NCI-H1436 (cell line): ENCODE measurements at places on chromosomes 7 and 10.

DNA sequence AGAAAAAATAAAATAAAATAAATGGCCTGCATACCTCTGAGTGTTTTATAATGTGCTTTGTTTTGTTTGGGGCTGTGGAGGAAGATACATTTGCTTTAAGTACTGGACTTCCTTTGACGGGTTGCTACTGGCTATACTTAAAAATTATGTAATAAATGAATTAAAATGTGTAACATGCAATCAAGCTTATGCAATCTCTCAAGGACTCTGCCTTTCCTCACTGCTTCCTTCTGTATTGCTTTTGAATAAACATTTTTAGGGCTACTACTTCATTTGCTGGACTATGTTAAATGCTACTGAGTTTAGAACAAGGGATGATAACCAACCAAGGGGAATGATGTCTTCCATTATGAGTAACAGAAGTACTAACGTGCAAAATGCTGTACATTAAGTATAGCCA lies 91.6 kb downstream of the ETV1 start:
- no peak for DNase-seq

DNA sequence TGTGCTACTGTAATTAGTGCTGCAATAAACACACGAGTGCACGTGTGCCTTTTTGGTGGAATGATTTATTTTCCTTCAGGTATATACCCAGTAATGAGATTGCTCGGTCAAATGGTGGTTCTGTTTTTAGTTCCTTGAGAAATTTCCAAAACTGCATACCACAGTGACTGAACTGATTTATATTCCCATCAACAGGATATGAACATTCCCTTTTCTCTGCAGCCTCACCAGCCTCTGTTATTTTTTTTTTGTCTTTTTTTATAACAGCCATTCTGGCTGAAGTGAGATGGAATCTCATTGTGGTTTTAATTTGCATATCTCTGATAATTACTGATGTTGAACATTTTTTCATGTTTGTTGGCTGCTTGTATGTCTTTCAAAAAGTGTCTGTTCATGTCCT lies 922.9 kb upstream of the LRRN3 start:
- DNase-seq: no peak

DNA sequence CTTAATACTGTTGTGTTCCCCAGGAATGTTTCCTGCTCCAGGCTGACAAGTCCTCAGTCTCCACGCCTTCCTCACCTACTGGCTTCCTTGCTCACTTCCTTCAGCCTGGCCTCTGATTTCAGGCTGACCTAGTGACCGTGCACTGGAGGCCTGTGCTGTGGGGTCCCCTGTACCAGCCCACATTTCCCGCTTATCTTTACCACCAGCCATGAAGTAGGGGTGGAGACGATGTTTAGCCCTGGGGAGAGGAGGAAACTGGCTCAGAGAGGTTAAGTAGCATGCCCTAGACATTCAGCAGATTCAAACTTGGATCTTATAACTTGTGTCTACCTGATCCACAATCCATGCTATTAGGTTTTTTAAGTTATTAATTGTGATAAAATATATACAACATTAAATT lies 4.8 kb upstream of the ZNF488 start:
- no peak for DNase-seq

DNA sequence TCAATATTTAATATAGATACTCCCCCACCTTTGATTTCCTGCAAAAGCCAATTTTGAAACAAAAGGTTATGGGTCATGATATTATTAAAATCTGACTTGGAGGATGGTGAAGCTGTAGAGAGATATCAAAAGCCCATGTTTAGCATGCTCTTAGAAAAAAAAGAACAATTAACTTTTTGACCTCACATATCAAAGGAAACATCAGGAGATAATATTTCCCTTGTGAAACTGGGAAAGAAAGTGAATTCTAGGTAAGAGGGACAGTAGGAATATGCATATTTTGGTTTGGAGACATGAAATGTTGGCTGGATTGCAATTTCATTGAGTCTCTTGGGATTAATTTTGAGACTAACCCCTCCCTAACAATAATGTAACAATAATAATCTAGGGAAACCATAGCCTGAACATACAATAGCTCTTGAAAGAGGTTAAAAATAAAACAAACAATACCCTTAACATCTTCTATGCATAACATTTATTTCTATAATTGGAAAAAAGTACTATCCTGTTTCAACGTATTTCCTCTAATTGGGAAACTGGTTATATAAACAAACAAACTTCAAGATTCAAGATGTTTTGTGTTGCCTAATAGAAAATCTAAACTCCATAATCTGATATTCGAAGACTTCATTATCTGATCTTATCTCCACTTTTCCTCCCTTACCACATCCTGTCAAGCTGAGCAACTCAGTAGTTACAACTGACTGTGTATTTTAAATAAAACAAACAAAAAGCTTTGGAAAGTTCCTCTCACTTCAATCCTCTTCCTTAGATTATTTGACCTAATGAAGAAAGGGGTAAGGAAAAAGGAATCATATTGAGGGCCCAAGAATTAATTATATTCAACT lies 14.8 kb downstream of the TMEM26 start:
- no peak for DNase-seq

- peak; percentile 70 for DNase-seq
Measured at GRCh38 chr7:4931943-4932342, 27.0 kb downstream of the MMD2 start.

DNA sequence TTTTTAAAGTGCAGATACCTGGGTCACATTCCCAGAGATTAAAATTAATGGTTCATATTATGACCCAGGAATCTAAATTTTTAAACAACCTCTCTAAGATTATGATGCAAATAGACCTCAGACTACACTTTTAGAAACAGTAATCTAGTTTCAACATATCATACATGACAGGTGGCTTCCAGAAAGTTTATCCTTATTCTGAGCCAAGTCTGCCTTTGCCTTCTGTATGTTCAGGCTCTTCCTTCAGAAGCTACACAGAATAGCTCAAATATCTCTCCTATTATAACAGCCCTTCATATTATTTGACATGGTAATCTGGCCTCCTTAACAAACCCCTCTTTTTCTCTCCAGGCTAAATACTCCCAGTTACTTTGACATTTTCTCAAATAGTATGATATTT lies 101.9 kb downstream of the FZD1 start:
- DNase-seq: no peak

GRCh38 chr7:158973941-158974785 lies 117.8 kb downstream of the DYNC2I1 start:
- DNase-seq: no peak

GRCh38 chr10:12849319-12850181 lies 152.0 kb downstream of the CCDC3 start:
- DNase-seq: no peak

GRCh38 chr7:24462984-24463383 lies 110.3 kb upstream of the PALS2 start:
- DNase-seq: no peak

DNA sequence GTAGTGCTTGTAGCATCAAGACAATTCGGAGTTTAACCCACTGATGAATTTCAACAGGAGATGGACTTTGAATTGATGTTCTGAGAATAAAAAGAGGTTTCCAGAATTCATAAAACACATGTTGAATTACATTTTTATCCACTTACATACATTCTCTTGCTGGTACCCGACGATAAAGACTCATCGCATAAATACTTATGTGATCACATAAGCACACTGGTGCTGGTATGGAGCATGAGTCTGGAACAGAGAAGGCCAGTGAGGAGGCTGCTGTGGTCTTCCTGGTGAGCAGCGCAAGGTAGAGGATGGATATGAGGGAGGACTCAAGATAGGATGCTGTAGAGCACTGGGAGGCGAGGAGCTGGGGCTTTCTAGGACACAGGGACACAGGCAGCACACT lies 109.0 kb downstream of the RNF216 start:
- no peak for DNase-seq

DNA sequence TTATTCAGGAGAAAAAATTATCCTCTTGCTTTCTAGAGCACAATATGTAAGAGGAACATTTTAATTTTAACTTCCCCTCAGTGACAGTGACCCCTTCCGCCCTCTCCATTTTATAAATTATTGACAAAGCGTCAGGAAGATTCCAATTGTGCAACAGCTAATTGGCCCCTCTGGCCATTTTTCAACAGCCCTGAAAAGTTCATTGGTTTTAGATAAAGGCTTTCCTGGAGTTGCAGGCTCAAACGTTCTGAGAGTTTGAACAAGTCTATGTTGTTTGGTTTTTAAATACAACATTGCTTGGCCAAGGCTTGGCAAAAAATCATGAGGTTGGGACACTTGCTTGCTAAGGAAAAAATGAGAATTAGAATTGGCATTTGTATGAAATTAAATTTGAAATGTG lies 422.2 kb upstream of the ANKRD30A start:
- DNase-seq: no peak

DNA sequence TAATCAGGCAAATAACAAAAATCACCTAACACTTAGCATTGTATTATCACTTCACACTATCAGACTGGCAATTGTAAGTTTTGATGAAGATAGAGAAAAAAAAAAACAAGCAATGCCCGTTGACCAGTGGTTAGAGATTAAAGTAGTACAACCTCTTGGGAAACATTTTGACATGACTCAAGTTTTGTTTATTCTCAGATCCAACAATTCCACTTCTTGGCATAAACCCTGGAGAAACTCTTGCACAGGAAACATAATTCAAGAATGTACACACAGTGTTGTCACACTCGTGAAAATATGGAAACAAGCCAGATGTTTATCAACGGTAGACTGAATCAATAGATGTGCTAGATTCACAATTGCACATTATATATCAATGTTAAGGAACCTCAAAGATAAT lies 37.2 kb downstream of the FRMD4A start:
- DNase-seq: no peak

DNA sequence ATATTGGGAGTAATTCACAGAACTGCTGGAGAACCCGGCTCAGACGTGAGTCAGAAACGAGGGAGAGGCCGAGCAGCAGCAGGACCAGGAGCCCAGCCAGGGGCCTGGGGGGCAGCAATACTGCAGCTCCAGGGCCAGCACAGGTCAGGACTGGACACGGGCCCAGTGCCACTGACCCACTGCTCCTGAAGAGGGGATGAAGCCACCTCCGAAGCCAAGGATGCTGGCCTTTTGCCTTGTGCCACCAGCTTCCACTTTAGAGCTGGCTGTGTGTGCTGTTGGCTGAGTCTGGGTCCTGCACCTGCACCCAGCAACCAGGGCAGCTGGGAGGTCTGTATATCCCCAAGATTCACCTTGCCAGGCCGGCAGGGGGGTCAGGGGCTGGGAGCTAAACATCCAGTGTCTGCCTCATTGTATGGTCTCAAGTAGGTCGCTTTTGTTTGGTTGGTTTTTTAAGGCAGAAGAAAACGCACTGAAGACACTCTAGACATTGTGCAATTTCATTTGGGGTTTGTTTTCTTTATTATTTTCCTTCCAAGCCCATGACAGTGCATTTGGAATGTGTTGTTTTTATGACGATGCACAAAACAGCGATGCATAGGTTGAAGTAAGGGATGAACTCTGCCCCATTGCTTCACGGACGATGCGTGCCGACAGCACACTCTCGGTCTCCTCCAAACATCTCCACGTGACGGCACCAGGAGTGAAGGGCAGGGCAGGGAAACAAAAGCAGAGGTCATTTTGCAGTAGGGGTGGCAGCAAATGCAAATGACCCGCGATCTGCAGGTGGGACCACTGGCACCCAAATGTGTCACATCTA lies 27.7 kb upstream of the INSIG1 start:
- no peak for DNase-seq

GRCh38 chr10:5362873-5363272 lies 1.9 kb upstream of the UCN3 start:
- no peak for DNase-seq

DNA sequence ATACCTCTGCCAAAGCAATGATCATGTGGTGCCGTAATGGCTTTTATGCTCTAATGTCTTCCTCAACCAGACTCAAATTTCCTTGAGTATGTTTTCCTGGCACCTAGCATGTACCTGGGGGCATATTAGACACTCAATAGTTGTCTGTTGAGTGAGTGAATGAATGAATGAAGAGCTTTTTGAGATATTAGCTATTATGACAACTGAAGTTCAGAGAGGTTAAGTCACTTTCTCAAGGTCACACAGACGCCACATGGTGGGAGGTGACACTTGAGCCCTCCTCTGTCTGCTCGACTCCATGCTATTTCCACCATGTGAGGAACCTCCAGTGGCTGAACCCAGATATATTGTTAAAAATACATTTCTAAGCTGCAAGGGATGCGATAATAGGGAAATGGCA lies 132.1 kb downstream of the PRPF18 start:
- DNase-seq: no peak

DNA sequence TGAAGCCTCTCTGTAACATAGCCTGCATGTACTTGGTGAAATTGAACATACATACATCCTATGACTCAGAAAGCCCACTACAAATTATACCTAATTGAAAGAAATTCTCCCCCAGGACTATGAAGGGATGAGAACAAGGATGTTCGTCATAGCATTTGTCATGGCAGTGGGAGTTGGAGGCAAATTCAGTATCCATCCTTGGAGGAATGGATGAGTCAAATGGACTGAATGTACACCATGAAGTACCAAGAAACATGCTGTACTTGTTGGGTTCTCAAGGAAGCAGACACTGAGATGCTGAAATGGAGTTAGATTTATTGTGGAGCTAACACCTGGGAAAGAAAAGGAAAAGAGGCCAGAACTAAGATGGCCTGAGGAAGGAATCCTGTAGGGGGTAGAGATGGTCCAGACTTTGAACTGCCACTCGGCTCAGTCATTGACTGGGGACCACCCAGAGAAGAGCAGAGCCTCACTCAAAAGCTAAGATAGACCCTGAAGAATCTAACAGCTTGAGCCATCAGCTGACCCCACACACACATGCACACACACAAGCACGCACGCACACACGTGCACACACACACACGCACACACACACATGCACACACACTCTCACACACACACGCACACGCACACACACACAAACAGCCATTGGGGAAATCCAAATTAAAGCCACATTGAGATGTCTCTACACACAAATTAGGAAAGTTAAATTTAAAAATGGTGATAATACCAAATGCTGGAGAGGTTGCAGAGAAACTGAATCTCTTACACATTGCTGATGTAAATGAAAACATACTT lies 22.3 kb downstream of the AOC1 start:
- DNase-seq: no peak

DNA sequence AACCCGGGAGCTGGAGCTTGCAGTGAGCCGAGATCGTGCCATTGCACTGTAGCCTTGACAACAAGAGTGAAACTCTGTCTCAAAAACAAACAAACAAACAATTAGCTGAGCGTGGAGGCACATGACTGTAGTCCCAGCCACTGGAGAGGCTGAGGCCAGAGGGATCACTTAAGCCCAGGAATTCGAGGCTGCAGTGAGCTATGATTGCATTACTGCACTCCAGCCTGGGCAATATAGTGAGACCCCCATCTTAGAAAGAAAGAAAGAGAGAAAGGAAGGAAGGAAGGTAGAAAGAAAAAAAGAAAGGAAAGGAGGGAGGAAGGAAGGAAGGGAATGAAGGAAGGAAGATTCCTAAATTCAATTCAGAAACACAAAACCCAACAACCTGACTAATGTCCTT lies 141.3 kb upstream of the TNRC18 start:
- no peak for DNase-seq

GRCh38 chr7:151923097-151923876 lies 33.0 kb upstream of the GALNTL5 start:
- no peak for DNase-seq
